CD8-positive, alpha-beta T cell (primary cell): ENCODE measurements at places on chromosomes 1 and 21.

- DNase-seq: no peak
These were observed 43.8 kb downstream of the GLIS1 start for GRCh38 chr1:53695116-53695515.

- DNase-seq: no peak
These were observed 18.9 kb downstream of the SFPQ start for GRCh38 chr1:35173909-35174540.

GRCh38 chr1:229603371-229604005 lies 22.4 kb downstream of the TAF5L start:
- no peak for DNase-seq

- DNase-seq: no peak
These were observed 579.9 kb upstream of the B3GALT2 start for GRCh38 chr1:193766329-193766728.

DNA sequence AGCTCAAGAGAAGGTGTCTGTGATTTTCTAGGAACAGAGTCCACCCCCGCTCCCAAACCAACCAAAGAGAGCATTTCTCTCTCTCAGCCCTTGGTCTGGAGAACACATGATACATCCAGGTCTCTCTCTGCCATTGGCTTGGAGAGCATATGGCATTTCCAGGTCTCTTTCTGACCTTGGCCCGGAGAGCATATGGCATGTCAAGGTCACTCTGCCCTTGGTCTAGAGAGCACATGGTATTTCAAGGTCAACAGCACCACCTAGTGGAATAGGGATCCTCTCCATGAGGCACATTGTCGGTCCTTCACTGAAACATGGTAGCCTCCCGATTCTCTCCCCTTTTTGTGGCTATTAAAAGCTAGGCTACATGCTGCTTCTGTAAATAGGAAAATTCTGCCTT lies 437.7 kb upstream of the OLFM3 start:
- DNase-seq: no peak

DNA sequence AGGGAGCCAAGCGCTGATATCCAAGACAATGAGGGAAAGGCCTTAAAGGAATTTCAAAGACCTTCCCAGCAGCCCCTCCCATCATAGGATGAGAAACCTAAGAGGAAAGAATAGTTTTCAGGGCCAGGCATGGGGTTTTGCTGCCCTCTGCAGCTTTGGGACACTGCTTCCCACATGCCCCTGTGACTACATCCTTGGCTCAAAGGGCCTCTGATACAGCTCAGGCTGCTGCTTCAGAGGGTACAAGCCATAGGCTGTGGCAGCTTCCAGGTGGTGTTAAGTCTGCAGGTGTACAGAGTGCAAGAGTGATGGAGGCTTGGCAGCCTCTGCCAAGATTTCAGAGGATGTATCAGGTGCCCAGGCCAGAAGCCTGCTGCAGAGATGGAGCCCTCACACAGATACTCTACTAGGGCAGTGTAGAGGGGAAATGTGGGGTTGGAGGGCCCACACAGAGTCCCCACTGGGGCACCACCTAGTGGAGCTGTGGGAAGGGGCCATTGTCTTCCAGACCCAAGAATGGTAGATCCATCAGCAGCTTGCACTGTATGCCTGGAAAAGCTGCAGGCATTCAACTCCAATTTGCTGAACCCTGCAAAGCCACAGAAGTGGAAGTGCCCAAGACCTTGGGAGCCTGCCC lies 125.8 kb downstream of the SLC45A1 start:
- DNase-seq: no peak
